ENCODE measurements at places on chromosomes 1 and 21.

DNA sequence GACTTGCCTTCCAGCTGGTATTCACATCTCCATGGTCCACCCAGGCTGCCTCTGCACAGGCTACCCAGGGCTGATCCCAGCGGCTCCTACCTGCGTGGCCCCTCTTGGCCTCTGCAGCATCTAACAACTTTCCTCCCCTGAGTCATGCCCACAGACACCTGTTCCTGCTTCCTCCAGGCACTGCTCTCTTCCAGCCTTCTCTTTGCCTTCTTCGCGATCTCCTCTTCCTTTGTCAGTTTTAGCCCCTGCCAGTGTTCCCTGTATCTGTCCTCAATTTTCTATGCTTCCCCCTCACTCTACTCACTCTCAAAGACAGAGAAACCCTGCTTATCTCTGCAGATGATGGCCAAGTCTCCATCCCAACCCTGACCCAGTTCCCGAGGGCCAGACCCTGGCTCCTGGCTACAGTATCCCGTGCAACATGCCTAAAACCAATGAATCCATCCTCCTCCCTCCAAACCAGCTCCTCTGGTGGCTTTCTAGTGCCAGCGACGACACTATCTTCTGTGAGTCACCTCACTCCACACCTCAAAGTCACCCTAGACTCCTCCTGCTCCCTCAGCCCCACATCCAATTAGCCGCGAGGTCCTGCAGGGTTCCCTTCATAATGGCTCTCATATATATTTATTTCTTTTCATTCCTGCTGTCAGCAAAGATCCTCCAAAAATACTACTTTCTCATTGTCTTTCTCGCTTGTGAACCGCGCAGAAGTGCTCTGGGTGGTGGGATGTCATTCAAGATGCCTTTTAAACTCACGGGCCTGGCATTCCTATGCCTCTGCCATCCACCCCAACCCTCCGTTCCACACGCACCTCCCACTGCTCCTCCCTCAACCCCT lies 259.2 kb downstream of the TOMM20 start:
- no peak for DNase-seq

DNA sequence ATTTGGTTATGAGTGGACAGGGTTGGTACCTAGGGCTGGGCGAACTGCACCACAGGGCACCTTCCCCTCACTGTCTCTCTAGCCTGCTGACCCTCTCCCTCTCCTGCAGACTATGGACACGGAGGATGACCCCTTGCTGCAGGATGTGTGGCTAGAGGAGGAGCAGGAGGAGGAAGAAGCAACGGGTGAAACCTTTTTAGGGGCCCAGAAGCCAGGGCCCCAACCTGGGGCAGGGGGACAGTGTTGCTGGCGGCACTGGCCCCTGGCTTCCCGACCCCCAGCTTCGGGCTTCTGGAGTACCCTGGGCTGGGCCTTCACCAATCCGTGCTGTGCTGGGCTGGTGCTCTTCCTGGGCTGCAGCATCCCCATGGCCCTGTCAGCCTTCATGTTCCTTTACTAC lies 21.9 kb downstream of the DISP3 start:
- DNase-seq, result no peak

DNA sequence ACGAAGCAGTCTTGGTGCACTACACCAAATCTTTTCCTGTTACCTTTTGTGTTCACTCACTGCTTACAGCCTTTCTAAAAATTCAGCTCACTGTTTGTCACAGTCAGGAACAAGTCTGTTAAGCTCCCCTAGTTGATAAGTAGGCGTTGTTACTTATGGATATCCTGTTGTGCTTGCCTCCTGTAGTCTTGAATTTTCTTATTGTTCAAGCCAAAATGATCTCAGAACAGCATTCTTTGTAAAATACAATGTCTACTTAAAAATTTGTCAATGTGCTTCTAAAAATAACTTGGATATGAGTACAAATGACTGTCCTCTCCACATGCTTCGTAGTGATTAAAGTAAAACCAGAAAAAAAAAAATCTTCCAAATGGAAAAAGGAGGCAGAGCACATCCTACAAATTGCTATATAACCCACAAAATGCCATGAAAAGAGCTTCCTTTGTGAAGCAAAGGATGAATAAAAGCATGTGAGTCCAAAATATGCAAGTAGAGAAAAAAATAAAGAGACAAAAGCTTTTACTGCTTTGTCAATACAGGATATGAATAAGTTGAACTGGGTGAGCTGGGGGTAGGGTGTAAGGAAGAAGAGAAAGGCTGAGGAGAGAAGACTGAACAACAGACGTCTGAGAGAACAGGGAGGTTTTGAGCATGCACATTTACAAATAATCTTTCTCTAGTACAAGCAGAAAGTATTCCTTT lies 228.9 kb upstream of the ADGRL4 start:
- DNase-seq, result no peak

GRCh38 chr1:115158181-115158580 lies 68.9 kb upstream of the TSPAN2 start:
- DNase-seq, result no peak

GRCh38 chr1:209805875-209806760 lies at the start of gene IRF6:
TSS of gene IRF6 (minus strand) at chr1:209806142. CDS start at chr1:209801413, 4,729 bp downstream.
- peak; percentile 8 for DNase-seq

DNA sequence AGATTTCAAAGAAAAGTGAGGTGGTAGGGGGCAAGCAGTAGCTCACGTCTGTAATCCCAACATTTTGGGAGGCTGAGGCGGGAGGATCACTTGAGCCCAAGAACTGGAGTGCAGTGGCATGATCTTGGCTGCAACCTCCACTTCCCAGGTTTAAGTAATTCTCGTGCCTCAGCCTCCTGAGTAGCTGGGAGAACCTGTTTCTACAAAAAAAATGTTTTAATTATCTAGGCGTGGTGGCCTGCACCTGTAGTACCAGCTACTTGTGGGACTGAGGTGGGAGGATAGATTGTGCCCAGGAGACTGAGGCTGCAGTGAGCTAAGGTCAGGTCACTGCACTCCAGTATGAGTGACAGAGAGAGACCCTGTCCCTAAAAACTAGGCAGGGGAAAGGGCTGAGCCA lies 2.6 kb upstream of the TSPAN1 start:
- no peak for DNase-seq

DNA sequence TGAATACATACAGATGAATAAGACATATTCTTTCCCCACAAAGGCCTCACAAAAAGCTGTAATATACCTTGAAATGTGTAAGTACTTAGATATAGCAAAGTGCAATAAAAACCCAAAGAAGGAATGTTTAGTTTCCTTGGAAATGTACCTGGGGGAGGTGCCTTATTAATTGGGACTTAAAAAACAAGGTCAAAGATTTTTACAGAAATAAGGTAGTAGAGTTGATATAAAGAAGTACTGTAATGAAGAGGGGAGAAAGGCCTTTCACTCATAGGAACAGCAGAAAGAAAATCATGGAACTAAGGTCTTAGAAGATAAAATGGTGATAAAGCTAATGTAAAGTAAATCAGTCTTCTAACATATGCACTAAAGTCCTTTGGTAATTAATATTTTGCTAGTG lies 153.9 kb upstream of the B3GALT2 start:
- no peak for DNase-seq

DNA sequence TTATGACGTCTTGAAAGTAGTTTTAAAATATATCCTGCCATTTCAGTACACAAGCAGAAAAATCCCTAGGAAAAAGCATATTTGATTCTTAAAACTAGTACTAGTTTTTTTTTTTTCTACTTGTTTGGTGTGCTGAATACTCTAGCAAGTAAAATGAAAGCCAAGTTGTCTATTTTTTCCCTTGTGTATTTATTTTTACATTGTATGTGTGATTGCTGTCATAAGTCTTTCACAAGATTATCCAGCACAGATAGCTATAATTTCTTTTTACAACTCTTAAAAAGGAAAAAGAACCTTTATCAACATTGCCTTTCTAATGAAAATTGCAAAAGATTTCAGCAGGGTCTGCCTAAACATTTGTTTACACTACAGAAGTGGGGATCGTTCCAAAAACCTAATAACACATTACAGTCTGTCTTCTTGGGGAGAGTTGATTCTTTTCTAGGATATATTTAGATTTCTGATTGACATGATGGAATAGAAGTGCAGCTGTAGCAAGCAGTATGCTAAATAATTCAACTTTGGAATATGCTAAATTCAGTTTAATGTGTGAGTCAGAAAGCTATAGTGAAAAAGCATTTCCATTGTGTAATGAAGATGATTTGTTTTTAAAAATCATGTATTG lies 2.5 kb downstream of the DR1 start:
- no peak for DNase-seq

DNA sequence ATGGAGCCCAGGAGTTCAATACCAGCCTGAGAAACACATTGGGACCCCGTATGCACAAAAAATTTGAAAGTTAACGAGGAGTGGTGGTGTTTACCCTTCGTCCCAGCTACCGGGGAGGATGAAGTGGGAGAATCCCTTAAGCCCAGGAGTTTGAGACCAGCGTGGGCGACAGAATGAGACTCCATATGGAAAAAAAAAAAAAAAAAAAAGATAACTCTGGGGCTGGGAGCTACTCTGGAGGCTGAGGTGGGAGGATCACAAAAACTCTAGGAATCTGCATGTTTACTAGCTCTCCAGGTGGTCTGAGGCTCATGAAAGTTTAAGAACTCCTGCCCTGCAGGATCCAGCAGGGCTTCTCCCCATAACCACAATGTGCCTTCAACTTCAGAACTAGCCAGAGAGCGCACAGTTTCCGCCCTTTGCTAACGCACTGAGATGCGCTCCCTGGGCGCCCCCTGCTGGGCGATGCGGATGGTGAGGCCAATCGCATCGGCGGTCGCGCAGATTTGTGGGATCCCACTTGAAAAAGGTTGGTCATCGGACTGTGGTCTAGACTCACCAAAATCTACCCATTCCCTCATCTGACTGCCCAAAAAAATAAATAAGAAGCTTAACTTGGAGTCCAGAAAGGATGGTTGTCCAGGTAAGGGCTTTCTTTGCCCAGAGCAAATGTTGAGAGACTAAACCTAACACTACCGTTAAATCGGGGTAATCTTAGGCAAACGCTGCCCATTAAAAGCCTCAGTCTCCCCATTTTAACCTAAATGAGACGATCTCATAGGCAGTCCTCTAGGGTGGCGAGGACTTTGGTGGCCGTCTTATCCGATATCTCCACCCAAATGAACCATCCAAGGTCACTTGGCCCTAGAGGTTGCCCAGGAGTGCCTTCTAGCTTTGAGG lies 8.8 kb downstream of the ZNF683 start:
- DNase-seq, result peak; percentile 84

- no peak for DNase-seq
These were observed 51.5 kb downstream of the PRDM2 start for GRCh38 chr1:13751458-13751871.

DNA sequence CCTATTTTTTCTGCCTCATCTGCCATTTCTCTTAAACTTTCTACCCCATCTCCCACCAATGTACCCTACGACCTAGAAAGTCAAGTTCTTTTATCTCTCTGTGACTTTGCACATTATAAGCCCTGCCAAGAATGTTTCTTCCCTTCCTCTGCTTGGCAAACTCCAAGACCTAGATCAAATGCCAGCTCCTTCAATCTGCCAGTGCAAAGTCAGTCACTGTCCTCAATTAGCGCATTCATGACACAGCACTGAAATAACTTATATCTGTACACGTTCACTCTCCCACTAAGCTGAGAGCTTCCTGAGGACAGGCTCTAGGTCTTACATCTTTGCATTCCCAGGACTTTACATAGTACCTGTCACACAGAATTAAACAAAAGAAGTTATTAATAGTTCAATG lies 21.4 kb upstream of the LSM10 start:
- DNase-seq, result no peak

DNA sequence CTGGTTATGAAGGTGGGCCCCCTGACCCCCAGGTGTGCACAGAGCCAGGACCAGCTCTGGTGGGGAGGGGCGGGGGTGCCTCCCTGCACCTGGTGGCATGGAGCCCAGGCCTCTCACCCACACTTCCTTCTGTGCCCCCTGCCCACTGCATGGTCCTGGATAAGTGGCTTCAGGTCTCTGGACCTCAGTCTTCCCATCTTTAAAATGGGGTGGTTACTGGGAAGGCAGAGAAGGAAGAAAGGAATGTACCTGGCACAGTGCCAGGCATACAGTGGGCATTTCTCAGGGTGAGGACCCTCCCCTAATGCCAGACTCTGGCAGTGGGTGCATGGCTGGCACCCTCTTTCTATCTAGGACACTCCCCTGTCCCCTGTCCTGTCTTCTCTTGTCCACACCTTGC lies 7.5 kb downstream of the CLCNKA start:
- no peak for DNase-seq

- DNase-seq, result no peak
These were observed 708 bp downstream of the CHRNB2 start for GRCh38 chr1:154568157-154568815.

GRCh38 chr1:44361478-44361877 lies 6.4 kb upstream of the ERI3 start:
- DNase-seq, result no peak

DNA sequence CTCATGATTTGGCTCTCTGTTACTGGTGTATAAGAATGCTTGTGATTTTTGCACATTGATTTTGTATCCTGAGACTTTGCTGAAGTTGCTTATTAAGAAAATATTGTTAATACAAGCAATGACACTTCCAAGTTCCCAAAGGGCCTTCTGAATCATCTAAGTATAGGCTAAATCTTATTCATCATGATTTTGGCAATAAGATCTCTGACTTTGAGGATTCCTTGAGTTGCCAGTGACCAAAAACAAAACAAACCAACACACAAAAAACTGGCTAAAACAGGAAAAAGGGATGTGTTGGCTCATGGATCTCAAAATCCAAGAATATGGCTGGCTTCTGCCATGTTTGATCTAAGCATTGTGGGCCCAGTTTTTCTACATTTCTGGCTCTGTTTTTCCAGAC lies 163.4 kb downstream of the HHIPL2 start:
- no peak for DNase-seq

- DNase-seq, result no peak
These were observed 16.7 kb downstream of the CHD5 start for GRCh38 chr1:6163191-6163972.

DNA sequence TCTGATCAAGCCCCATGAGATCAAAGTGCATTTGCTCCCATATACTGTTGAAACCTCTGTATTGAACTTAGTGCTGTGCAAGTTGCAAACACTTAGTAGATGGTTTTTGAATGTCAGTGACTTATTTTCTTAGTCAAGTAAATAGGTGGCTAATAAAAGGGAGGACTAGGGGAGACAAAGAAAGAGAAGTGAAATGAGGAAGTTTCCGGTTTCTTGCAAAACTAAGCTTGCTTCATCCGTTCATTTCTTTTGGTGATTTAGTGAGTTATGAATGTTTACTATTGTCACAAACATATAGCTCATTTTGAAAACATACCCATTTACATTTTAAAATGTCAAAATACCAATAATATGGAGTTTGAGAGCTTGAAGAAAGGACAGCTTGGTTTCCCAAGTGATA lies 23.0 kb downstream of the ADAMTS5 start:
- peak; percentile 67 for DNase-seq

DNA sequence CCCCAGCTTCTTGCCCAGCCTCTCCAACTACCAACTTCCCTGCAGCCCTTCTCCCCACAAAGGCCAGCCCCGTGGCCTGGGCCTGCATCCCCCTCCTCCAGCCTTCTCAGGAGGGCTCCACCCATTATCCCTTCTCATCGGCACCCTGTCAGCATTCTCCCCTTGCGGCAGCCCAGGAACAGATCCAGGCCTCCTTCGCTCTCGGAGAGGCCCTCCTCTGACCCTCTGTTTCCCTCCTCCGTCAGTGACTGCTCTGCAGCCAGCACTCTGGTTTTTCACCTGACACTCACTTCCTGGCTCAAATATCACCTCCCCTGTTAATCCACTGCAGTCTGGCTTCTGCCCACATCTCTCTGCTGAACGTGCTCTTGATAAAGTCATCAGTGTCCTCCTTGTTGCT lies 17.5 kb downstream of the ADGRB2 start:
- DNase-seq, result no peak
